ENCODE measurements at places on chromosomes 5 and 9. TPM values are rescaled to one million over a fixed set of nuclear protein-coding genes. Genes with fewer than 3 reads are reported as not detected.
A peak's percentile ranks its signal among the peaks of the same experiment; 100 is the strongest.

DNA sequence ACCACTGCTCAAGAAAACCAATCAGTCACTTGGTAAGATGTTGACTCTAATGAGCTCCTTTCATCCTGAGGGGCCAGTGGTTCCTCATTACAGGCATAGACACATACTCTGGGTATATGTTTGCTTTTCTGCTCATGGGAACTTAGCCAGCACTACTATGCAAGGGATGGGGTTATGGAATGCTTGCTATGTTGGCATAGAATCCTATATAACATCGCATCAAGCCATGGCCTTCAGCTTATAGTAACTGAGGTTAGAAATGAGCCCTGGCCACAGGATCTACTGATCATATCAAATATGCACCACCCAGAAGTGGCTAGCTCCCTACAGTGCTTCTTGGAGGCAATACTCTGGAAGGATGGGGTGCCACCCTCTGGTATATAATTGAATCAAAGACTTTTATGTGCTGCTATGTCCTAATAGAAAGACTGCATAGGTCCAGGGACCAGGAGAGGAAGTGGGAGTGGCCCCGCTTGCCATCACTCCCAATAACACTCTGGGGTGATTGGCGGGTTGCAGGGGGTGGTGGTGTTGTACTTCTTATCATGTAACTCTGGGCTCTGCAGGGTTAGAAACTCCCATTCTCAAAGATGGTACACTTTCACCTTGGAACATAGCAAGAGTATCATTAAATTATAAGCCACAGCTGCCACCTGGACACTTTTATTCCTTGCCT lies 70.3 kb downstream of the ZNF366 start:
- no peak for DNase-seq

- no peak for DNase-seq
These were observed 2.2 kb upstream of the TMEM210 start for GRCh38 chr9:137173796-137174664.

ECSCR gene
- 9.4 TPM for total RNA-seq

- DNase-seq, result peak; percentile 62
These were observed 704 bp downstream of the SUSD1 start for GRCh38 chr9:112174222-112174964.
